Lung microvascular endothelial cell (primary cell): ENCODE measurements at places on chromosomes 7 and 10. TPM values are rescaled to one million over a fixed set of nuclear protein-coding genes. Genes with fewer than 3 reads are reported as not detected.
A peak's percentile ranks its signal among the peaks of the same experiment; 100 is the strongest.

GRCh38 chr10:17122726-17123661, 6.6 kb downstream of the CUBN start:
- peak; percentile 59 for DNase-seq

DNA sequence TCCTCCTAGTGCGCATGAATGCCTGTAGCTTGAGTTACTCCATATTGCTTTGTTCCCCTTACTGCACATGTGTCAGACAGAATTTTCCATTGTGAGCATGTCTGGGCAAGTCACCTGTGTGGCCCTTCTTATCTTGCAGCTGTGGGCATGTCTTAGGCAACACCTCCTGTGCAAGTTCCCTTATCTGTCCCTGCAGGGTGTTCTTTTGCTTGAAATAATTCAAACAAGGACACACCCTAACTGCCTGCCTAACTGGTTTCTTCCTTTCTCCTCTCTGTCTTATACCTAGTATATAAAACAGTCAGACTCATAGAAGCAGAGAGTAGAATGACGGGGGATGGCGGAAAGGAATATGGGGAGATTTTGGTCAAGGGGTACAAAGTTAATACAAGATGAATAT, 421.1 kb upstream of the SORCS1 start:
- no peak for DNase-seq

DNA sequence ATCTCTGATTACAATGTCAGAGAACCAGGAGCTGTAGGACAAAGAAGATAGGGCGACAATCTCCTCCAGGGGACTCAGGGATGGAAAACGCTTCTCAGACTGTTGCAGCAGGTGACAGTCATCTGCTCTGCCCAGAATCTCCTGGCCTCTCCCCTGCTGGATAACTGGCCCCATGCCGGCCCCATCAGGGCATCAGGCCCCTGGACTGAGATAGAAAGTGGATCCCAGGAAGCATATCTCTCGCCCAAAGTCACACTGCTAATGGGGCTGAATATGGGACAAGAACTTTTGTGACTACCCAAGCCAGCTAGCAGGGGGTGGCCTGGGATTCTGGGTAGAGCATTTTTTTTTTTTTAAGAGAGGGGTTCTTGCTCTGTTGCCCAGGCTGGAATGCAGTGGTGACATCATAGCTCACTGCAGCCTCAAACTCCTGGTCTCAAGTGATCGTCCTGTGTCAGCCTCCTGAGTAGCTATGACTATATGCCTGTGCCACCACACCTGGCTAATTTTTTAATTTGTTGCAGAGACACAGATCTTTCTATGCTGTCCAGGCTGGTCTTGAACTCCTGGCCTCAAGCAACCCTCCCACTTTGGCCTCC, 20.5 kb upstream of the MLXIPL start:
- no peak for DNase-seq

- DNase-seq: no peak
Observed at GRCh38 chr10:120643351-120643750, 186.3 kb downstream of the PLPP4 start.

- no peak for DNase-seq
Observed at GRCh38 chr7:83117466-83117865, 45.2 kb downstream of the PCLO start.

- DNase-seq: no peak
Observed at GRCh38 chr7:117020591-117020973, 67.3 kb downstream of the ST7 start.

- DNase-seq: no peak
Observed at GRCh38 chr7:106099539-106099938, 12.6 kb downstream of the SYPL1 start.

DNA sequence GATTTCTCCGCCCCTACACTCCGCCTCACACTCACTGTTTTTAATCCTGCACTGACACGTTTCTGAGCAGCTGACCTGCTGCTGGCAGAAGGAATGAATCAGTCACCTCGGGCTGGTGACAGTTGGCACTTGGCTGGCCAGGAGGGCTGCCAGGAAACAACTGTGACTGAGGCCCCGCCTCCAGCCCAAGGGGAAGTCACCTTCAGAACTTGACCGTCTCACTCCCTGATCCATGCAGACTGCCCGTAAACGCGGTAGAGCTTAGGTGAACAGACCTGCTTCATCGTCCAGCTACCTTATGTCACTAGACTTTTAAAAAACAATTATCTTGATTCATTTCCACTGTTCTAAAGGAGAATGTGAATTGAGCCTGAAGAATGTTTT, 107.5 kb downstream of the DOCK1 start:
- peak; percentile 65 for DNase-seq

DNA sequence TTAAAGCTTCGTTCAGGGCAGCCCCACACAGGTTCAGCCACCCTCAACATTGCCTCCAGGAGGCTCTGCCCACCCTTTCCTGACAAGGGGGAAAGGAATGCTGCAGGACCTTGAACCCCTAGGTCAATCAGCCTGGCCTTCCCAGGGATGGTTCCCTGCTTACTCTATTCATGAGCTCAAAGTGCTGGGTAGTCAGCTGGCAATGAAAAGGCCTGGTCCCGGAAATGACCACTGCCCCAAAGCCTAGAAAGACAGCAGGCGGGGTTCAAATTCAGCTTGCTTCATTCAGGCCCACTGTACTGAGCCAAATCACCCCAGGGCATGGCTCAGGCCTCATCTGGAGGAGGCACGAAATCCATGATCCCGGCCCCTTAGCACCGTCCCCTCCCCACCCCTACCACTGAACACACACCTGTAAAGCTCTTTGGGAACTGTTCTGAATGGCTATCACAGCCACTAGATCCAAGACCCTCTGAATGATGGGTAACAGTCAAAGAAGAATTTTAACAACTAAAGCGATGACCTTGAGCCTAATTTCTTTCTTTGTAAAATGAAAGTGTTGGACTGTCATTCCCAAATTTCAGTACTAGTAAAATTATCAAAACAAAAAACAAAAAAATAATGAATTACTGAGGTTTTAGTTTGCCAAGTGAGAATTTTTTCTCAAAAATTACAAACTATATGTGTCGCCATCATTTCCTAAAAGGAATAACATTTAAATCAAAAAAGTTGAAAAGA, 1.0 kb downstream of the URGCP start:
- DNase-seq: no peak

DNA sequence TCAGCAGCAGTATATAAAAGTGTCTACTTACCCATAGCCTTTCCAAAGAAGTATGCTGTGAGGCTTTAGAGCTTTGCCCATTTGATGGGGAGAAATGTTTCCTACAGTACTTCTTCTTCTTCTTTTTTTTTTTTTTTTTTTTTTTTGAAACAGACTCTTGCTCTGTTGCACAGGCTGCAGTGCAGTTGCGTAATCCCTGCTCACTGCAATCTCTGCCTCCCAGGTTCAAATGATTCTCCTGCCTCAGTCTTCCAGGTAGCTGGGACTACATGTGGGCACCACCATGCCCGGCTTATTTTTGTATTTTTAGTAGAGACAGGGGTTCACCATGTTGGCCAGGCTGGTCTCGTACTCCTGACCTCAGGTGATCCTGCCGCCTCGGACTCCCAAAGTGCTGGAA, 101.7 kb upstream of the TMEM26 start:
- DNase-seq: no peak

KAT6B gene
- total RNA-seq: 7.6 and 20.0 TPM in 2 replicates

PILRA gene
- 0.20 and 0.22 TPM in 2 replicates for total RNA-seq

ENTPD1 gene
- total RNA-seq: 2.6 and 10.2 TPM in 2 replicates
